ENCODE measurements at places on chromosomes 1 and 21.

DNA sequence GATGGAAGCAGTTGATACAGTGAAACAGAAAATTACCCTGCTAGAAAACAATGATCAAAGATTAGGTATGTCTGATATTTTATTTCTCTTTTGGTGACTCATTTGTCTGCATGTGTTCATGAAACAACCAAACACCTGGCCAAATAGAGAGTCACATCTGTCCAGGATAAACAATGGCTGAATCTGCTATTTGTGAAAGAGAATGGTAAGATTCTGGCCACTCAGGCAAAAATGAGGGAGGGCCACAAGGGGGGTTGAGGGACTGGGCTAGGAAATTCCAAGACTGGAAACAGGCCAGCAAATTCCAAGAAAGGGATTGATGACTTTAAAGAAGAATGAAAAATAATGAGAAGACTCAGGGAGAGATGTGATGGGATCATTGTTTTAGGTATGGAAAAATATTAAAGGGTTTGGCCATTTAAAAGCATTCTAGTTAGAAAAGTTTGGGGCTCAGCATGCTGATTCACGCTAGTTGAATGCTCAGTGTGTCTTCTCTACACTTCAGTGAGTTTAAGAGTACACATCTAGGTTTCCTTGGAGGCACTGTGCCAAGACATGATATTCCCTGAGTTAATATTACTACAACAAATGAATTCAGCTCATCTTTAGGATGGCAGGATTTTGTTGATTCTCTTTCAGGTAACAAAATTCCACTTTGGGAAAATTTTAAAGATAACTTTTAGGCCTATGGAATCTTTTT, 44.9 kb downstream of the TRAF5 start:
- DNase-seq, result no peak

GRCh38 chr1:196654271-196654670, 2.4 kb downstream of the CFH start:
- DNase-seq, result no peak

DNA sequence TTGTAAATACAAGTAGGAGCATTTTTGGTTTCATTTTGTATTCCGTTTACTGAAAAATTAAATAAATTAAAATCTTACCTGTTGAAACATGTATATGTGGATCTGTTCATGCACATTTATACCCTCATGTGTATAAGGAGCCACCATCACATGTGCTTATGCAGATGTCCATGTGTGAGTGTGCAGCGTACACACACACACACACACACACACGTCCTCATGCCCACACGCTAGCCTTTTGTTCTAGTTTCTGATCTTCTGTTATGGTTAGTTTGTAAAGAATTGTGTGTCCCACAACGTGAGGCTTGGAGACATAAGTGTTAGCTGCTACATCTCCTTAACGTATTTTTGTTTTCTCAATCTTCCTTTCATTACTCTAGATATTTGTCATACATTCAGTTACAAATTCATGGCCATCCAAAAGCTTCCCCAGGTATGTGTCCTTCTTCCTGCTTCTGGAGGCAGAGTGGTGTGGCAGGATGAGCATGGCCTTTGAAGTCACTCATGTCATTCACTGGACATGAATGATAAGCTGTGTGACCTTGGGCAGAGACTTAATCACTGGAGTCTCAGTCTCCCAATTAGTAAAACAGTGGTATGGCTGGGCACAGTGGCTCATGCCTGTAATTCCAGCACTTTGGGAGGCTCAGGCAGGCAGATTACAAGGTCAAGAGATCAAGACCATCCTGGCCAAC, 54.6 kb downstream of the TENT5C start:
- DNase-seq, result no peak

- no peak for DNase-seq
Observed at GRCh38 chr1:1920608-1921458, 1.8 kb upstream of the TMEM52 start.

DNA sequence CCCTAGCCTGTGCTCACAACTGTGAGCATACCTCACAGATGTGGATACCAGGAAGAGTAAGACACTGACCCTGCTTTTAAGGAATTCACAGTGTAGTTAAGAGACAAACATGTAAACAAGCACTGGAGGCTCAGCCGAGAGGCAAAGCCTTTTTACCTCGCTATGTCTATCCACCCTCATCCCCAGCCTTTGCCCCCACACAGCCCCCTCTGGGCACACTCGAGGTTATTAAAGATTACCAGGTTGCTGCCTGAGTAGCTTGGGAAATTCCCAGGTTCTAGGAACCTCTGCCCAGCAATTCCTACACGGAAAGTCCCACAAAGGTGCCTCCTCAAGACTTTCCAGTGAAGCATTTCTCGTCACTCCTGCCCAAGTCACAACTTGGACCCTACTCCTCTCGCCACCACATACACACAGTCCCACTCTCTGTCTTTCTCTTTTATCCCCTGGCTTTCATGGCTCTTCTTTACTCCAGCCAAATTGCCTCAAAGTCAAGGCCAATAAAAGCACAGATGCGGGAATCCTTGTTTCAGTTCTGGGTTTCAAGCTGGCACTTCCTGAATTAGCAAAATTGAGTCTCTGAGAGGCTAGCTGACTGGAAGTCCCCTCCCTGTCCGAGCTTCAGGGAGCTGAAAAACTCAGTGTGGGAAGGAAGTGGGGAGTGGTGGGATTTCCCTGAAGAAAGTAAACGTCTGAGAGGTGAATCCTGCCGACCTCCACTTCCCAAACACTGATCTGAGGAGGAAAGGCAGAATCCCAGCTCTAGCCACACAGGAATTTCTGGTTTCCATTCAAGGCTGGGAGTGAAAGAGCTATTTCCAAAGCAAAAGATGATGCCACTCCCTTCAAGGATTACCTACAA, 7.6 kb downstream of the DENND2D start:
- DNase-seq, result no peak

GRCh38 chr21:19609611-19610010, 1206.0 kb upstream of the TMPRSS15 start:
- no peak for DNase-seq

GRCh38 chr1:193283016-193283415, 96.6 kb upstream of the B3GALT2 start:
- no peak for DNase-seq

- DNase-seq, result no peak
Observed at GRCh38 chr1:156795787-156796186, 20.9 kb downstream of the SH2D2A start.

DNA sequence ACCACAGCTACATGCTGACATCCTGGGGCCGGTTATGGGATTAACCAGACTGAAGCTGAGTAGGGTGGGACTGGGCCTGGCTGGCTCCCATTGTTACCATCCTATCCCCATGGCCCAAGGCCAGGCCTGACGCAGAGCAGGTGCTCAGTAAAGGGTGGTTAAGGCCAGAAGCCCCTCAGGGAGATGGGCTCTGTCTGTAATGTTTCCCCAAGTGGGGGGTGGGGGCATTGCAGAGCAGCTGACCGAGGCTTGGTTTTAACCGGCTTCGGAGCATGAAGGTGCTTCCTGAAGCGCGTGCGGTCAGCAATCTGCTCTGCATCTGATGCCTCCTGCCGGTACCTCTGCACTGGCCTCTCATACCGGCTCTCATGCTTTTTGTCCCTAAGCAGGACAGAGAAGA, 83.4 kb upstream of the ACTL8 start:
- DNase-seq, result no peak

GRCh38 chr1:46646331-46646730, 21.8 kb downstream of the ATPAF1 start:
- DNase-seq, result no peak

DNA sequence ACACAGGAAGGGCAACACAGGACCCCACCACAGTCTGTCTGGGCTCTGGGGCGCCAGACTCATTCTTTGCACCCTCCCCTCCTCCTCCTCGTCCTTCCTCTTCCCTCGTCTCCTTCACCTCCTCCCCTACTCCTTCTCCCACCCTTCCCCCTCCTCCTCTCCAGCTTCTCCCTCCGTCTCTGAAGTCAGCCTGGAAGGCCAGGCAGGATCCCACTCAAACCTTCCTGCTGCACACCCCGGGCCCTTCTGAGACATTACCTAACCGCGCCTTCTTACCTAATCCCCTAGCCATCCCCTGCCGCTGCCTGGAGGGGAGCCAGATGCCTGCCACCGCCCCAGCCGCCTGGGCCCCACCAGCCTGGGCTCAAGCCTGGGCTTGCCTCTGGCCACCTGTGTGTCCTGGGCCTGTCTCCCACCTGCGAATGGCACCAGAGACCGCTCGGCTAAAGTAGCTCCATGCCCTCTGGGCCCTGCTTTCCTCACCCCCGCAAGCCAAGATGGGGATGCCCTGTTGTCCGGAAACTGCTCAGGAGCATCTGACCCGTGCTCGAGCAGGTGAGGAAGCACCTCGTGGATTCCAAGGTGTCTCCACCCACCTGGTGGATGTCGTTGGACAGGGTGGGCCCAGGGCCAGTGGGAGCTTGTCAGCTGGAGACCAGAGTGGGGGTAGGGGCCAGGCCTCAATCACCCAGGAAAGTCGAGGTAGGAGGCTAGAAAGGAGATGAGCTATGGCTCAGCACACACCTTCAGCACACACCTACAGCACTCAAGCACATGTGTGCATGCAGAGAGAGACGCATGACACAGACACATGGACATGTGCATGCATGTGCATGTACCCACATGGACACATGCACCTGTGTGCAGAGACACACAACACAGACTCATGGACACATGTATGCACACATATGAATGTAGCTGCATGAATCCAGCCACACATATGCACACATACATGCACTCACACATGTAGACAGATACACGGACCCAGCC, 31.9 kb downstream of the WNT9A start:
- DNase-seq, result peak; percentile 35

GRCh38 chr1:50416553-50417453, 6.4 kb downstream of the DMRTA2 start:
- DNase-seq, result no peak

- no peak for DNase-seq
Observed at GRCh38 chr1:174682419-174683008, 234.8 kb downstream of the GPR52 start.
